Activated effector memory CD4-positive, alpha-beta T cell treated with Interleukin-2 at 50 U/mL for 16 hours (primary cell): ENCODE measurements at places on chromosomes 5 and 9.

- DNase-seq, result no peak
These were observed 106.2 kb downstream of the KLHL3 start for GRCh38 chr5:137629646-137630045.

DNA sequence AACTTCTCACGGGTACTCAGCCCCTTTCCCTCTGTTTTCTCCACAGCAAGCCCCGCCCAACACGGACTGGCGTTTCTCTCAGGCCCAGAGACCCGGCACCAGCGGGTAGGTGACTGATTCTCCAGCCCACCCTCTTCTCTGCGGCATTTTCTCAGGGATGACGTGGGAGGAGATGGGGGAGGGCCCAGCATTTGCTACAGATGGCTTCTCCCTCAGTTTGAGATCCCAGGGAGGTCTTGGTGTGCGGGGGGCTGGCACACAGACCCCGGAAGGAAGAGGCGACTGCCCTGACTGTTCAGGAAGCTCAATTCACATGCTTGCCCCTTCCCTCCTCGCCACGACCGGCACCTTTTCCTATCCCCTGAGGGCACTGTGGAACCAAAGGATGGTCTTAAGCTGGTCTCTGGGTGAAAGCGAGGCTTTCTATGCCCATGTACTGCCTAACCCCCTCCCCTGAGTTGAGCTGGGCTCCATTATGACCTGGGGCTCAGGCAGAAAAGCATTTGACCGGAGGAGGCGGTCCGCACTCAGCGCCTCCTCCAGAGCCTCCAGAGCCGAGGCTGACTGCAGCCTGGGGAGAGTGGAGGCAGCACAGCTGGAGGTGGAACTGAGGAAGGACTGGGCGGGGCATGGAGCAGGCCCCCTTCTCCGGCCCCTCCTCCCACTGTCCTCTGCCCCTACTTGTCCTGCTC, 6.0 kb downstream of the PCDHGC5 start:
- DNase-seq, result no peak

DNA sequence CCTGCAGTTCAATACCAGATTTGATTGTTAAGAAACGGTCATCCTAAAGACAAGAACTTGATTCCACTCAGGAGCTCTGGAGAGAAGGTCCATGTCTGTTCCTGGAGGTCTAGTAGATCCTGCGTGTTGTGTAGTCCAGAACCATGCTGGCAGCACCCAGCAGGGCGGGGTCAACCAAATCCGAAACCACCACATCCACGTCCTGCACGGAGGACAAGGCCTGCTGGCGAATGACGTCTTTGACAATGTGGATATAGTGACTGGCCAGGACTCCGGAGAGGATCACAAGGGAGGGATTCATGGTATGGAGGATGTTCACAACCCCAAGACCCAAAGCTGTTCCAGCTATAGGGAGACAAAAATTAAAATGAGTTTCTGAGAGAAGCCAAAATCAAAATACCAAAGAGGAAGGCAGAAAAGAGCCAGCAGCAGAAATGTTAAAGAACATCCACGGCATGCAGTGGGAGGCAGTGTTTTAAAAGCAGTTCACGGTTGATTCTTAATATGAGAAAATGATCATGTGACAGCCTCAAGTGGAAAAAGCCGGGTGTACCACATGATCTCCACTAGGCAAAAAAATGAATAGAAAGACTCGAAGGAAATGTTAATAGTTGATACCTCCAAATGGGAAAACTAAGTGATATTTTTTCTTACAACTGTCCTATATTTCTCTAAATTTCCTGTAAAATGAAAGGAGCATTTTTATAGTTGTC, 26.7 kb downstream of the CLTA start:
- DNase-seq, result no peak

GRCh38 chr9:84045481-84046097, 65.0 kb downstream of the RMI1 start:
- DNase-seq, result no peak

- no peak for DNase-seq
These were observed 48.1 kb downstream of the EBF1 start for GRCh38 chr5:159051421-159052282.
